ENCODE measurements at places on chromosomes 6 and 20. TPM values are rescaled to one million over a fixed set of nuclear protein-coding genes. Genes with fewer than 3 reads are reported as not detected.

SLPI gene
- 8.2 TPM for total RNA-seq

POPDC3 gene
- not detected for total RNA-seq

GSTA3 gene
- not detected for total RNA-seq

DNA sequence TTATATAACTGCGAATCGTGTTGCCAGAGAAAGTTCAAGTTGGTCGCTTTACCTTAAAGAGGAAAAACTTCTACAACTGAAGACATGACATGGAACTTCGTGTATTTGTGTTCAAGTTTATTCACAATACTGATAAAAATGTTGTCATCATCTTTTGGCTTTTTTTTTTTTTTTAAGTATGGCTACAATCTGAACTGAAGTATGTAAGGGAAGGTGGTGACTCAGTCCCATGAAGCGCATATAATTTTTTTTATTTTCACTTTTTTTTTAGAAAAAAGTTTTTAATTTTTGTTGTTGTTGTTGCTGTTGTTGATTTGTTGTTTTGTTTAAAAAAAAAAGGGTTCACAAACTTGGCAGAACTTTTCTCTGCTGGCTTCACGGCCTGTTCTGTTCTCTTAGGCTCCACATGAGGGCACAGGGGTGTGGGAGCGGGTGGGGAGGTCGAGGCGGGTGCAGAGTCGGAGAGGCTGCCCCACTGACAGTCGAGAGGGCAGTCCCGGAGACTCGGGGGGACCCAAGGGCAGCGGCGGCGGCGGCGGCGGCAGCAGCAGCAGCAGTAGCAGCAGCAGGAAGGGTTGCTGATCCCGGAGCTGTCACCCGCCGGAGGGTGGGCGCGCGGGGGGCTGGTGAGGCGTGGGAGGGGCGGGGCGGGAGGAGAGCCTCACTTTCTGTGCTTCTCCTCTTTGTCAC lies 17.0 kb downstream of the TFAP2A start:
- DNase-seq: peak; percentile 69
- H3K27me3 ChIP-seq: peaks cover 32% of the 10 kb centered on the region
- H3K36me3 ChIP-seq: no peaks in the 10 kb centered on the region
- no peaks in the 10 kb centered on the region for H3K4me1 ChIP-seq
- H3K4me3 ChIP-seq: no peak overlapping the region

- H3K4me3 ChIP-seq: no peak overlapping the region
- H3K36me3 ChIP-seq: no peaks in the 10 kb centered on the region
- no peak overlapping the region for H3K27ac ChIP-seq
- H3K4me1 ChIP-seq: peaks cover 6% of the 10 kb centered on the region
- peak; percentile 58 for DNase-seq
These were observed 68.2 kb downstream of the PSMG4 start for GRCh38 chr6:3326981-3327380.

DNA sequence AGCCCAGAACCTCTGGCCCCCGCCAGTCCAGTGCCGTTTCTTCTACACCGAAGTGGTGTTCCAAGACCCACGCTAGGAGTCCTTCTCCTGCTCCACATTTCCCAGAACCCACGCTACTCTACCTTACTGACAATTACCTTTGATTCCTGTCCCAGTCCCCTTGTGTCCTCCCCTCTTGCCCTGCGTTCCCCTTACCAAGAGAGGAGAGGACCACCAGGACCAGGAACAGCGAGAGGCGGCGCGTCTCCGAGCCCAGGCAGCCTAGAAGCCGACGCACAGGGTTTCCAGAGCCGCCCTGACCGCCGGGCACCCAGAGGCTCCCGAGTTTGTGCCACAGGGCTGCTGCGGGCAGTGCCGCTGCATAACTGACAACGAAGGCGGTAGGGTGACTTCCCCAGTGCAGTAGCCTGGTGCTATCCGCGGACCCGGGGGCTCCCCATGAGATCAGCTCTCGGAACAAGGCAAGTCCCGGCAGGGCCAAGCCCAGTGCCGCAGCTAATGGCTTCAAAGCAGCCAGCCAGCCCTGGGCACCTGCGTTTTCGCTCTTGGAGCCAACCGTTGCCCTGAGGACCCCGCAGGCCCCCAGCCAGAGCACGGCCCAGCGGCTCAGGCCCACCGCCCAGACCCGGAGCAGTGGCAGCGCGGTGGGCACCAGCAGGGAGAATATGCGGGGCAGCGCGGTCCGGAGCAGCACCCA lies 512 bp downstream of the TAP1 start:
- peaks cover 59% of the 10 kb centered on the region for H3K4me1 ChIP-seq
- DNase-seq: peak; percentile 93
- no peaks in the 10 kb centered on the region for H3K27me3 ChIP-seq
- peak overlapping the region; percentile 99 for H3K27ac ChIP-seq
- H3K36me3 ChIP-seq: peaks cover 47% of the 10 kb centered on the region

GRCh38 chr6:149118737-149119653 lies 198.5 kb upstream of the TAB2 start:
- H3K4me3 ChIP-seq: no peak overlapping the region
- H3K4me1 ChIP-seq: no peaks in the 10 kb centered on the region
- H3K27me3 ChIP-seq: no peaks in the 10 kb centered on the region

- H3K27me3 ChIP-seq: no peaks in the 10 kb centered on the region
- no peak overlapping the region for H3K4me3 ChIP-seq
- H3K27ac ChIP-seq: no peak overlapping the region
- DNase-seq: no peak
- H3K36me3 ChIP-seq: no peaks in the 10 kb centered on the region
- H3K4me1 ChIP-seq: no peaks in the 10 kb centered on the region
These were observed 25.5 kb upstream of the PLCB4 start for GRCh38 chr20:9043364-9043763.

- H3K36me3 ChIP-seq: no peaks in the 10 kb centered on the region
- no peak for DNase-seq
- H3K4me1 ChIP-seq: peaks cover 6% of the 10 kb centered on the region
These were observed 145.4 kb upstream of the FOXA2 start for GRCh38 chr20:22729616-22730236.
